ENCODE measurements at places on chromosomes 12 and 14.

DNA sequence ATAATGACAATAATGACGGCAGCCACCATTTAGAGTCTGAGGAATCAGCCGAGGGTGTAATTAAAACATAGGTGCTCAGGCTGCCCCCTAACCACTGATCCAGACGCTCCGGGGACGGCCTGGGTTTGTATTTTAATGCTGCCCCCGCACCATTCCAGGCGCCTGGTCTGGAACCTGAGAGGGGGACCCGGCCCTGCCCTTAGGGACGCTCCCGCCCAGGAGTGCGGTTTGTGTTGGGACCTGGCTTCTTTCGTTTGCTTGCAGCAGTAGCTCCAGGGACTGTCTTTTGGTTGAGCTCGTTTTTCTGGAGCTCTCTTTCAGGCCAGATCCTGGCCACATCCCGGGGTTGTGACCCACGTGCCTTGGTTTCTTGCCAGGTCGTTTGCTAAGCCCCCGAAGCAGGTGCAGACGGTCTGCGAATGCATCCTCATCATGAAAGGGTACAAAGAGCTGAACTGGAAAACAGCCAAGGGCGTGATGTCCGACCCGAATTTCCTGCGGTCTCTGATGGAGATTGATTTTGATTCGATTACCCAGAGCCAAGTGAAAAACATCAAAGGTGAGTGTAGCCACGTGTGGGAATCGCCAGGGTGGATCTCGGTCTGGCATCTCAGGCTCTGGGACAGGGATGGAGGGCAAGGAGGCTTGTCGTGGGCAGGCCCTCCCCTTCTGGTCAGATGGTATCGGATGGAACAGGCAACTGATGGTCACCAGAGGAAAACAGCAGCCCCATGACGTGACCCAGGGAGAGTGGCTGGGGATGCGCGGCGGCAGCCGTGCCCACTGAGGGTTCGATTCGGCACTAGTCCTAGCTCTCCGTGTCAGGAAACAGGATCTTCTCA is 63.5 kb downstream of the CCDC92 start:
- DNase-seq = no peak

- DNase-seq = no peak
Measured at GRCh38 chr14:79588398-79588797, 622.9 kb downstream of the DIO2 start.

- no peak for DNase-seq
Measured at GRCh38 chr14:89319687-89320086, 97.3 kb downstream of the FOXN3 start.

DNA sequence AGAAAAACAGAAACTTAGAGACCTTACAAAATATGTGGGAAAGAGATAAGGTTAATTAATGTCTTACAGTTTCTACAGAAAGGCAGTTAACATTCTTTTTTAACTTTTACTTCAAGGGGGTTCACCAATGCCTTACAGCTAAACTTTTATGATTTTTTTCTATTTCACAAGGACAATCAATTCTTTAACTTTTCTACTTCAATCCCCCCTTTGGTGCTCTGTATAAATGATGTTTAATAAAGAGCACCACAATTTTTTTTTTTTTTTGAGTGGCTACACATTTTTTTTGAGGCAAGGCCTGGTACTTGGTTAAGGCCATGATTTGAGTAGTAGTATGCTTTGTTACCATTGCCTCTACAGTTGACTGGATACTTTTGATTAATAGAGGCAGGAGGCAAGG is 279.6 kb downstream of the PRKD1 start:
- no peak for DNase-seq

DNA sequence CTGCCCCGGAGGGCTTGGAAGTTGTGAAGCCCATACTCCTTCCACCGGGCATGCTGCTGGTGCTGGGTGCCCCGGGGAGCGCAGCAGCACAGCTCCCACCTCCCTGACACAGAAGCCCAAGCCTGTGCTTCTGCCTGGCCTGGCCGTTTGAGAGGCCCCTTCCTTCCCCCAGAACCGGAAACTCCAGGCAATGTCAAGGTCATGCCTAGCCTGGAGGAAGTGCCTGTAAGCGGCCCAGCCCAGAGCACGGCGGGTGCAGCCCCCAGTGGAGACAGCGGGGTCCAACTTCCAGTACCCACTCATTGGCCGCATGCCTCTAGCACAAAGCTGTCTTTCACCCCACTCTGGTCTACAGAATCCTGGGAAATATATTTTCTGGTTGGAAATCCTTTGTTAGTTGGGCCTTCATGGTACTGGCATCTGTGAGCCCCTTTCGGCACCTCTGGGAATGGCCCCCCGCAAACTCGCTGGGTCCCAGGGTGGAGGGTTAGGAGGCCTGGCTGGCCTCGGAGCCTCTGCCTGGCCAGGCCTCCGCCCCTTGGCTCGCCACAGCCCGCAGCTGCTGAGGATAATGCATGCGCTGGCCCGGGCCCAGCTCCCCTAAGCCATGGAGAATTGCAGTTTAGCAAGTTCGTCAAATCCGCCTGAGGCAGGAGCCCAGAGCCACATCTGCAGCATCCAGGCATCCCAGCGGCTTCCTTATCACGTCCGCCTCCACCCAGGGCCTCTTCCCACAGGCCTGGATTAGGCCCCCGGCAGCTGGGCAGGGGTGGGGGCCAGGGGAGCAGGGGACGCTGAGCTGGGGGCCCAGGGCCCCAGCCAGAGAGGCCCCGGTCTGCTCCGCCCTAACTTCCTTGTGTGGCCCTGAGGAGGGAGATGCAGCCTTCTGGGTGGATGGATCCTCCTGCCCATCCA is 48.9 kb upstream of the DLK1 start:
- DNase-seq = no peak

GRCh38 chr12:104026841-104027599 is 23.0 kb downstream of the GLT8D2 start:
- no peak for DNase-seq

DNA sequence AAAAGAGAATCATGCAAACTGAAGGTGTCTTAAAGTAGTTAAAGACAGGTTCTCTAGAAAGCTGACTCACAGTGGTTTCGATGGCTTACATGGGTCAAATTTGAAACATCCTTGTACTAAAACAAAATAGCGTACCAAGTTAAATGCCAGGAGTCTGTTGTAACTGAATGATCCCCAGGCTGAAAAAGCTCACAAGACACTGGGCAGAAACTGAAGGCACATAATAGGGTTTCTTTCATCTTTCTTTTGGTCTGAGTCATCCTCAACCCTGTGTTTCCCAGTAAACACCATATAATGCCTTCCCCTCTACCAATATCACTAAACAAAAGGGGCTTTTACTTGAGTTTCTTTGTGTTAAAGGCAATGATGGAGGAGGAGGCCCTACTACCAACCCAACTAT is 12.8 kb downstream of the ZFYVE1 start:
- no peak for DNase-seq

DNA sequence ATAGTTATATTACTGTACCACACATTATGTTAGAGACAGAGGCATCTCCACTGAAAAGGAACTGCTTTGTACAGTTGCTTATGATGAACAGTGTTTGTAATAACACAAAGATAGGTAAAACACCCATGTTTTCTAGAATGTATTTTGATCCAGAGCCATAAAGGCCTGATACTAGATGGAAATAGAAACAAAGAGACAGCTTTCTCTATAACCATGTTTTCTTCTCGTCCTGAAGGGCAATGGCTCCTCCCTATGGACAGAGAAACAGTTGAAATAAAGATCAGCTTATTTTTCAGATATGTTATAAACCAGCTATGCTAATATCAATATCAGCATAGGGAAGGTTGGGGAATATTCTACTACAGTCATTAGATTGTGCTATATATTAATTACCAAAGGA is 109.2 kb downstream of the ATXN7L3B start:
- DNase-seq = no peak

- no peak for DNase-seq
Measured at GRCh38 chr14:77964586-77964985, 164.7 kb downstream of the ADCK1 start.

GRCh38 chr12:75863533-75863932 is 168.0 kb downstream of the PHLDA1 start:
- no peak for DNase-seq

DNA sequence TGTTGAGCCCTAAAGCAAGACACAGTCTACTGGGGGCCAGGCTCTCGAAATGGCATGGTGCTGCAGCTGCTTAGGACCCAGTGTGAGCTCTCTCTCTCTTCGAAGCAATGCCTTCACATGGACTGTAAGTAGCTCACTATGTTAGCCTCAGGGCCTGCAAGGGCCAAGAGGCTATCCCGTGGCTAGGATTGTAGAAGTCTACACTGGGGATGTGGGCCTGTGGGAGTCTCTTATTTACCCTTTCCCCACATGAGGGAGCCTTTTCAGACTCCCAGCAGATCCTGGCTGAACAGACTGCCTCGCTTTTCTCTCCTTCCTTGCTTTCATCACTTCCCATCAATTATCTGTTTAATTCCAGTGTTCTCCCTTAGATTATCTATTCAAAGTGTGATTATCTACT is 101.4 kb downstream of the GPR65 start:
- no peak for DNase-seq

DNA sequence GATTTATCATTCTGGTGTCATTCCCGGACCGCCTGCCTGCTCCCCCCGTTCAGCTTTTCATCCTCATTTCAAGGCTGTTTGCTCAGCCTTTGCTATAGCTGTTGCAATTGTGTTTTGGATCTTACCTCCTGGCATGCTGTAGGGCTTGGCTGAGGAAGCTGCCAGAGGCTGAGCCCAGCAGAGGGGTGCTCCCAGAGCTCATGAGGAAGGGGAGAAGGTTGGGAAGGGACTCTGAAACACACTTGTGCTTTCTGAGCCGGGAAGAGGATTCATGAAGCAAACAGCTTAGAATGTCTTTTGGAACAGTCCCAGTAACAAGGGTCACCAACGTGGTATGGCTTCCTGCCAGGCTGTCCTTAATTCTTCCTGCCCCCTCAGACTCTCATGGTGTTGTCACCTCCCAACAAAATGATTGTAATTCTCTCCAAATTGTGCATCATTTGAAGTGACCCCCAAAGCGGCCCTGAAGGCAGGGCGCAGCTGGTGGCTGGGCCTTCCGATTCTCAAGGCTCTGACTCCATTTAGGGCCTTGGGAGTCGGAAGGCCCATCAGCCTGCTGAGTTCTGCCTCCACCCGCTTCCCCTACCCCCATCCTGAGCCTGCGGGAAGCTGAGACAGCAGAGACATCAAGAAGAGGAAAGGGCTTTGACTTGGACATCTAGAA is 111.9 kb upstream of the ARHGAP5 start:
- DNase-seq = no peak

DNA sequence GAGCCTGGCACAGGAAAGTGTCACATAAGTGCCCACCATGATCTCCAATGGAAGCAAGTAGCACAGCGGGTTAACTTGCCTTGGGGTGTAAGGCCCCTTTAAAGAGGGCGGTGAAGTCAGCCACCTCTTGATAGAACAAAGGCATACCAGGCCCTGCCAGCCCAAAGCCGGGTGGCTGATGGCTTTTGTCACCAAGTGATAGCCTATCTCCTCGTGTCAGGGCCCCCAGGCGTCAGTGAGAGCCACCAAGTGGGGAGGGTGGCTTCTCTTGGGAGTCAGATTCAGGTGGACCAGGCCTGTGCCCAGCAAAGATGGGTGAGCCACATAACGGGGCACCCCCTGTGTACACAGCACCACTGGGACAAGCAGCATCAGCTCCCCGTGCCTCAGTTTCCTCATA is 8.3 kb upstream of the MYL2 start:
- DNase-seq = no peak

DNA sequence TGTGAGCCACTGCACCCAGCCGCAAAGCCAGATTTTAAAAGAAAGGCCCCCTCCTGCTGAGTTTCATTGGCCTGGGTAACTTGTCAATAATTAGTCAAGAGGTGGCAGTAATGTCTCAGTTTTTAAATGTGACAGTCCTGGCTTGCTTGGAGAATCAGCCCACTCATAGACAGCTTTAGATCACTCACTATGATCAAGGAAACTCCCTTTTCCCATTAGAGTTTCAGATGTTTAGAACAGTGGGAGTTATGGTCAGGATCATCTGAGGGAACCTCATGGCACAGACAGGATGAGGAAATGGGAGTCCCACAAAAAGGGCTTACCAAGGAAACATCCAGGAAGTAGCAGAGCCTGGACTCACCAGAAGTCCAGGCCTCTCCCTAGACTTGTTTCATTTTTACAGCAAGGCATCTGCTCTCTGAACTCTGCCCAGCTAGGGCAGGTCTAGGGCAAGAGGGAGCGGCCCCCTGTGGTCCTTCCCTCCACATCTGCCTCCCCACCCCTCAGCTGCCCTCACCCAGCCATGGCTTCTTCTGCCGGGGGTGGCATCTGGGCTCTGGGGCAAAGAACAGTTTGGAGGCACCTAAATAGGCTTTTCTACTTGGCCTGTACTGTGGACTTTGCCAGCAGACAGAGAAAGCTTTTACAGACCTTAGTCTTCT is 11.2 kb downstream of the BCL2L14 start:
- DNase-seq = no peak

DNA sequence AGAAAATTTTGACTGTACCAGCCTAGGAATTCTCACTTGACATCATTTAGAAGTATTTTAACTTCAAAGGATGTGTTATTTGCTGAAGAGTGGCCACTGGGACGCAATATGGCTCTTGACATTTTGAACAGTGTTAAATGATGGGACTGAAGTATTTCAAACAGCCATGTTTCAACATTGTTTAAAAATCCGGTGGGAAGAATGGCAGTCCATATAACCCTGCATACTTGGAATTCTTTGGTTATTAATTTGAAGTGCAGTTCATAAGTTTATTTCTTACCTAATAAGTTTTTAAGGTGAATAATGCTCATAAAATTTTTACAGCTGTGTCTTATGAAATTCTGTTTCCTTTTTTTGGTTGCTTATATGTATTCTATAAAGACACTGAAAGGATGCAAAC is 8.3 kb downstream of the TMTC2 start:
- no peak for DNase-seq

DNA sequence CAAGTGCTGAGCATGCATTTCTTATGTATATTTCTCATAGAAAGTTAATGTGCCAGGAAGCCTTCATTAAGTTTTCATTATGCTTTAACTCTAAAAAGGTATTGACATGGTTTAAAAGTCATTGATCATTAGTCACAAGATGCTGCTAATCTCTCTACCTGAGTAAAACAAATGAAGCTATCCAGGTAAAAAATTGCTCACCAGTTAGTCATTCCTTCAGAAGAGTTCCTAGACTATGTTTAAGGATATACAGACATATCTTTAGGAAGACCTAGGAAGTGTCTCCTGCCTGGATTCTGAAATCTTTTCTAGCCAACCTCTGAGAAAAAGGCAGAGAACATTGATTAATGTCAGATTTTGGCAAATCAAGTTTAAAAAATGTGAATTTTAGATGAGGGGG is 274.2 kb downstream of the PDZRN4 start:
- no peak for DNase-seq
